ENCODE measurements at places on chromosomes 12 and 14. TPM values are rescaled to one million over a fixed set of nuclear protein-coding genes. Genes with fewer than 3 reads are reported as not detected.

The KLRG1 gene
- under 0.01 TPM for total RNA-seq

The TBX3 gene
- 11.9 TPM for total RNA-seq

The MGP gene
- total RNA-seq = 16.8 TPM

The LIN7A gene
- total RNA-seq = 11.5 TPM

The MRPL51 gene
- total RNA-seq = 58.3 TPM

The TEX22 gene
- under 0.01 TPM for total RNA-seq

The TAC3 gene
- not detected for total RNA-seq

The TSPAN19 gene
- total RNA-seq = not detected

The INSM2 gene
- total RNA-seq = not detected

The RPL10L gene
- not detected for total RNA-seq

The DENND5B gene
- total RNA-seq = 18.8 TPM

The B4GALNT3 gene
- 0.36 TPM for total RNA-seq

The HOXC5 gene
- 1.8 TPM for total RNA-seq

The BCDIN3D gene
- 4.7 TPM for total RNA-seq

The POLE2 gene
- total RNA-seq = 4.4 TPM

The DEGS2 gene
- total RNA-seq = 0.29 TPM

The PRB2 gene
- total RNA-seq = not detected

The GLS2 gene
- 0.36 TPM for total RNA-seq

The SERPINA6 gene
- not detected for total RNA-seq

The B4GALNT1 gene
- 2.9 TPM for total RNA-seq

The TAS2R7 gene
- total RNA-seq = not detected

The TOGARAM1 gene
- total RNA-seq = 25.6 TPM

The LPAR5 gene
- under 0.01 TPM for total RNA-seq

The CD163 gene
- under 0.01 TPM for total RNA-seq

The SLCO1B1 gene
- total RNA-seq = not detected

The ANKRD33 gene
- not detected for total RNA-seq

The DCAF5 gene
- total RNA-seq = 41.3 TPM
